ENCODE measurements at places on chromosomes 3 and 15. TPM values are rescaled to one million over a fixed set of nuclear protein-coding genes. Genes with fewer than 3 reads are reported as not detected.

Gene PPP4R2
- total RNA-seq: 44.5 TPM

Gene DAPK2
- 3.8 TPM for total RNA-seq

Gene PP2D1
- total RNA-seq: not detected

Gene PLA2G4F
- total RNA-seq: not detected

Gene GOLGA6B
- total RNA-seq: not detected

Gene KLHL40
- total RNA-seq: not detected

Gene DOCK3
- total RNA-seq: 0.38 TPM

Gene ANXA2
- 4,604 TPM for total RNA-seq

Gene GOLGA8J
- total RNA-seq: not detected

Gene MAPK6
- 56.6 TPM for total RNA-seq

Gene CYP8B1
- not detected for total RNA-seq

Gene IQCF6
- not detected for total RNA-seq

Gene LRRC34
- total RNA-seq: not detected

Gene GABRA5
- total RNA-seq: 109 TPM

Gene LSAMP
- total RNA-seq: not detected

Gene RHOV
- total RNA-seq: 4.7 TPM

Gene SPTBN5
- 0.22 TPM for total RNA-seq

Gene C2CD4A
- not detected for total RNA-seq

Gene KCNMB3
- 1.3 TPM for total RNA-seq

Gene DUOX2
- 0.04 TPM for total RNA-seq

Gene PTH1R
- 0.51 TPM for total RNA-seq

Gene SSUH2
- total RNA-seq: 0.65 TPM

Gene CAPN3
- 0.87 TPM for total RNA-seq

Gene CLDN16
- total RNA-seq: not detected

Gene HEMK1
- total RNA-seq: 6.3 TPM

Gene ADGRG7
- not detected for total RNA-seq

Gene KCNH8
- not detected for total RNA-seq

Gene CFAP20DC
- total RNA-seq: 2.3 TPM
